CD4-positive, alpha-beta T cell treated with Interleukin-15 for 4 hours (primary cell): ENCODE measurements at places on chromosomes 1 and 21.

DNA sequence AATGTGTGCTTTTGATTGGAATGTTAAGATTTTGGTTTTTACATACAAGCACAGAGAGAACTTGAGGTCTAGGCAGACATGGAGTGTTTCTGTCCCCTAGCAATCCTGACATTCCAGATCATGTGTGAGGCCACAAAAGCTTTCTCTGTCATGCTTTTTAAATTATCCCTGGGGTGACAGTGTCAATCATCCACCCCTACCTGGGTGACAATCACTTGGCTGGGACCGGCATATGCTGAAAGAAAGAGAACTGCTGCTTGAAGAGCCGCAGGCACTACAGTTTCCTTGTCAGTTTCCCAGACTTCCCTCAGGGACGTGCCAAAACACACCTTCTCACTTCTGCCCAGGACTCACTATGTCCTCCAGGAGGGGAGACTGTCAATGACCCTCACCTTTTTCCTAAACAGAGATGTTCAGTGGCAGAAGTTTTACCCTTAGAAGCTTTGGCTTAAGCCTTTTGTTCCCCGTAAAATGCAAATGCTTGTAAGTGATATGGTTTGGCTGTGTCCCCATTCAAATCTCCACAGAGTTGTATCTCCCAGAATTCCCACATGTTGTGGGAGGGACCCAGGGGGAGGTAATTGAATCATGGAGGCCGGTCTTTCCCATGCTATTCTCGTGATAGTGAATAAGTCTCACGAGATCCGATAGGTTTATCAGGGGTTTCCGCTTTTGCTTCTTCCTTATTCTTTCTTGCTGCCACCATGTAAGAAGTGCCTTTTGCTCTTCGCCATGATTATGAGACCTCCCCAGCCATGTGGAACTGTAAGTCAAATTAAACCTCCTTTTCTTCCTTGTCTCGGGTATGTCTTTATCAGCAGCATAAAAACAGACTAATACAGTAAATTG is 217.4 kb downstream of the FGGY start:
- no peak for DNase-seq

DNA sequence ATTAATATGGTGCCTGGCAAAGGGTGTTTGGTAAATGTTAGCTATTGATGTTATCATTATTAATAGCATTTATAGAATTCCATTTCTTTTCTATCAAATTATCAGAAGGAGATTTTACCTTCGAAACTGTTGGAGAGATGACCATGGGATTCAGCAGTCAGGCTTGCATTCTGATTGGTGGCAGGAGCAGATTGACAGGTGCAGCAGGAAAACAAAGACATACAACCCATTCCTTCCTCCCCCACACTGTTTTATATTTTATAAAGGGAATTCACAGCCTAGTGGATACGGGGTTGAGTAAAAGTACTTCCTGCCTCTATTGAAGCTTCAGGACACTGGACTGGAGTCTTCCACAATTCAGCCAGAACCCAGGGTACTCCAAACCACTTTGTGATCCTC is 55.1 kb upstream of the SYT14 start:
- DNase-seq = no peak

DNA sequence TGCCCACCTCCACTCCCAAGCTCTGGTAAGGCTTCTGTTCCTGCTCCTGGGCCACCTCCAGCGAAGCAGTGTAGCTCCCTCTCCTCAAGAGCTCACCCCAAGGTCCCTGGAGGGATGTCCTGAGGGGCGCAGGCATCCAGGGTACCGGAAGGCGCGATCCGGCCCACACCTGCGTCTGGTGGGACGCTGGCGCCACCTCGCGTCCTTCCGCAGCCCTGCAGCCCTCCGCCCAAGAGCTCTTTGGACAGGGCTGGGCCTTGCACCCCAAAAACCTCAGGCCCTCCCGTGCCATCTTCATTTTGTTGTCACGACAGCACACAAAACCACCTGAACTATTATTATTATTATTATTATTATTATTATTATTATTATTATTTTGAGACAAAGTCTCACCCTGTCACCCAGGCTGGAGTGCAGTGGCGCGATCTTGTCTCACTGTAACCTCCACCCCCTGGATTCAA is 49.2 kb upstream of the PAX7 start:
- no peak for DNase-seq

DNA sequence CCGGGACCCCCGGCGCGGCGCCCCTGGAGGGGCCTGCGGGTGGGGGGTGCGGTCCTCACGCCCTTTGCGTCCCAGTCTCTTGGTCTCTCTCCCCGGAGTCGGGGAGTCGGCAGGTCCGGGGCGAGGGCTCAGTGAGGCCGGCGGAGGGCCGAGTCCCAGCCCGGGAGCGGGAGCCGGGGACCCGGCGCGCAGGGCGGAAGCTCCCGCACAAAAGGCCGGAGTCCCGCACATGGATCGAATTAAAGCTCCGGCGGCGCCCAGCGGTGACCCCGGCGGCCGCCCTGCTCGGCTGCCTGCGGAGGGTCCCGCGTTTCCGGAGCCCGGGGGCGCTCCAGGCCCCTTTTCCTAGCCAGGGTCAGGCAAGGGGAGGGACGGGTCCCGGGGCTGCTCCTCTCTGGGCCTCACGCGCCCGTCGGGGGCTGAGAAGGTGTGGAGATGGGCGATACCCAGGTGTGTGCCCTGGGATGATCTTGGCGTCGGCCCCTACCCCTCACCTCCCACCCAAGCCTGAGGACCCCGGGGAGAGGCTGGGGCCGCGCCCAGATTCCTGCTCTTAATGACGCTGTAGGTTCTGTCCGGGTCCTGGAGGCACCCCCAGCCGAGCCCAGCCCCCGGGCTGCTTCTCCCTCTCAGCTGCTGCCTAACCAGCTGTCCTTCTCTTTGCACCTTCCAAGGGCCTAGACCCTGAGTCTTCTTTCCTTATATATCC is 512 bp downstream of the FBLIM1 start:
- DNase-seq = no peak

DNA sequence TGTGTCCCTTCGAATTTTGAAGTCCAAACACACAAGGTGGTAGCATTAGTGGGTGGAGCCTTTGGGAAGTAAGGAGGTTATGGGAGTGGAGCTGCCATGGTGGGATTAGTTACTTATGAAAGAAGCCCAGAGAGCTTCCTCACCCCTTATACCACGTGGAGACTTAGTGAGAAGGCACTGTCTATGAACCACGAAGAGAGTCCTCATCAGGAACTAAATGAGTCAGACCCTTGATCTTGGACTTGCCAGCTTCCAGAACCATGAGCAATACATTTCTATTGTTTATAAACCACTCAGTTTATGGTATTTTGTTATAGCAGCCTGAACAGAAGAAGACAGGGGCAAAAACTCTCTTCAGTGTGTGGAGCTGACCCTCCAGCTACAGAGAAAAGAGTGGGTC is 259.3 kb upstream of the AJAP1 start:
- no peak for DNase-seq

DNA sequence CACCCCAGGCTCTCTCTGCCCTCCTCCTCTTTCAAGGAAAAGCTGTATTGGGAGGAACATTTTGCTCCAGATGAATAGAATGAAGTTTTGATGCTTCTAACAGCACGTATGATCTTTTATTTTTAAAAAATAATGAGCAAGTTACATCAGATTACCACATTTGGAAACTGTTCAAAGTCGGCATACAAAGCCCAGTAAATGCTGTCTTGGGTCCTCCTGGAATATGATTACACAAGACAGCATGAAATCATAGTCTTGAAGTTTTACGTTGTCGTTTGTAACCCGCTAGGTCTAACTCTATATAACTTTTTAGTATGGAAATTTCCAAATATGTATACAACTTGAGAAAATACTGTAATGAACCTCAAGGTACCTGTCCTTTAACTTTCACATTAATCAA is 385.6 kb downstream of the HLX start:
- no peak for DNase-seq

DNA sequence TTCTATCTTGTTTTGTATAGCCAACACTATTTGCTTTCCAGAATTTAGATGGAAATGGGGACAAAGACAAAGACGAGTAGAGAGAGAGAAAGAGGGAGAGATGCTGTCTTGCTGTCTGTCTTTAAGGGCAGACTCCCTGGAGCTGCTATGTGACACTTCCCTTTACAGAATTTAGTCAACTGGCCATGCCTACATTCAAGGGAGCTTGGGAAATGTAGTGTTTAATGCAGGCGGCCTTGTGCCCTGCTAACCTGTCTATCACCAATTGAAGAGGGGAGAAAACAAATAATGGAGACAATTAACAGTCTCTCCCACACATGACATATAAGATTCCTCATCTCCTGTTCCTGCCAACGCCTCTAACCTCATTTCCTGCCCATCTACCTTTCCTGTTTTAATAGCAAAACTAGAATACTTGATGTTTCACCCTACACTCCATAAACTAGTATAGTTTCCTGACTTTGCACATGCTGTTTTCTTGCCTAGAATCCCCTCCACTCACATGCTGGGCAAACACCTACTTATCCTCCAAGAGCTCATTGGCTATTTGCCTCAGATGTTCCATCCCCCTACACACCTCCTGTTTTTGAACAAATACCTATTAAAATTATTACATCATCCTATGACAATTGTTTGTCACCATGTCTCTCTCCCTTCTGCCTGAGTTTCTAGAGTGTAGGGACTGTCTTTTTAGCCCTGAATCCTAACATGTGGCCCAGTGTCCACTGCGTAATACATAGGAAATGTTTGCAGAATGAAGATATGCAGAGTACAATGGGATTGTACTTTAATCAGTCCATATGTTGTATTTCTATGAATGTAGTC is 117.2 kb downstream of the SLC25A24 start:
- no peak for DNase-seq

DNA sequence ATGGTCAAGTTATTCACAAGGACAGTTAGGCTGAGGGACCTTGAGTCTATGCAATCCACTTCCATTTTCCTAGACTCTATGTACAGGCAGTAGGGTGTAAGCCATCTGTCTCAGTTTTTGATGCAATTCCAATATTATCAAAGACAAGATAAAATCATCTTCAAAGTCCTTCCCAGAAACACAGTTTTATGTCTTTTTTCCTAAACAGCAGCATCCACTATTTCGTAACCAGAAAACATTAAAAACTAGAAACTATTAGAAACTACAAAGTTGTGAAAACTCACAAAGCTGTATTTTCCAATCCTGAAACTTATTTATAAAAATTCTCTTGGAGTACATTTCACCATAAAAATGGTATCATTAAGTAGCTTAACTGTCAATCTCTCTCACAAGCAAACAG is 93.8 kb downstream of the EPS15 start:
- DNase-seq = no peak

GRCh38 chr1:178690496-178690895 is 34.5 kb upstream of the RALGPS2 start:
- no peak for DNase-seq

GRCh38 chr1:226763905-226764264 is 24.8 kb upstream of the ITPKB start:
- DNase-seq = no peak

GRCh38 chr1:184593597-184593996 is 161.1 kb downstream of the EDEM3 start:
- DNase-seq = no peak

- no peak for DNase-seq
Observed at GRCh38 chr1:21673277-21673780, 4.2 kb upstream of the RAP1GAP start.

DNA sequence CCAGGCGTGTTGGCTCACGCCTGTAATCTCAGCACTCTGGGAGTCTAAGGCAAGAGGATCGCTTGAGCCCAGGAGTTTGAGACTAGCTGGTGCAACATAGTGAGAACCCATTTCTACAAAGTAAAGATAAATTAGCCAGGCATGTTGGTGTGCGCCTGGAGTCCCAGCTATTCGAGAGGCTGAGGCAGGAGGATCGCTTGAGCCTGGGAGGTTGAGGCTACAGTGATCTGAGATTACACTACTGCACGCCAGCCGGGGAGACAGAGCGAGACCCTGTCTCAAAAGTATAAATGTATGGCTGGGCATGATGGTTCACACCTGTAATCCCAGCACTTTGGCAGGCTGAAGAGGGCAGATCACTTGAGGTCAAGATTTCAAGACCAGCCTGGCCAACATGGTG is 51.5 kb upstream of the LBR start:
- no peak for DNase-seq

- DNase-seq = no peak
Observed at GRCh38 chr1:84687714-84688462, 2.4 kb downstream of the SSX2IP start.

DNA sequence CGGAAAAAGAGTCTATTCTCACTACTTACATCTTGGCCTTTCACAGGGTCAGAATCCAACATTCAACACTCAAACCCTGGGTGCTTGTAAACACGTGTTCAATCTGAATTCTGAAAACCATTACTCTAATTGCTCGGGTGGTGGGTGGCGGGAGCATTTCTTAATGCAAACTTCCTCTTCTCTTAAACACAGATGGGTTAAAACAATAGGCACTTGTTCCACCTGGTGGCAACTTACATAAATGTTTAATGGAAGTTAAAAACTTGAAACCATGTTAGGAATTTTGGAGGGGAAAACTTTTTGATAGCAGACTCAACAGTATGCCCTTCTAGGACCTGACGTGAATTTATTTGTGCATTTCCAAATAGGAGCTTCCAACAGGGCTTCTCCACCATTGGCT is 23.4 kb upstream of the TDRD10 start:
- no peak for DNase-seq
